ENCODE measurements at places on chromosomes 5 and 9.

GRCh38 chr9:87181670-87182069 lies 234.4 kb upstream of the GAS1 start:
- no peak for DNase-seq

DNA sequence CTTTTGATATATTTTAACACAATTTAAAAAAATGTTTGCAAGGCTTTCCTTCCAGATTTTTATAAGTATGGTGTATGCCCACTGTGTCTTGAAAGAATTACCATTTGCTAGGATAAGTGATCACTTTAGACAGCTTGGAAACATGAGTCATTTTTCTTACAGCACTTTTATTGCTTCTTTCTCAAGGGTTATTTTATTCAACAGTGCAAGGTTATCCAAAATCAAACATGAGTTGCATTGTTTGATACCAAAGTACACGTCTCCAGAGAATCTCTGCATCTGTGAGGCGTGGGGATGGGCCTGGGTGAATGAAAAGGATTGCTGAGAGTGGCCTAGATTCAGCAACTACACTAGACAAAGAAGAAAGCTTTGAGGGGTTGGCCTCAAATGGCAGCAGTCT lies 329.6 kb downstream of the ADAMTS6 start:
- DNase-seq = no peak

DNA sequence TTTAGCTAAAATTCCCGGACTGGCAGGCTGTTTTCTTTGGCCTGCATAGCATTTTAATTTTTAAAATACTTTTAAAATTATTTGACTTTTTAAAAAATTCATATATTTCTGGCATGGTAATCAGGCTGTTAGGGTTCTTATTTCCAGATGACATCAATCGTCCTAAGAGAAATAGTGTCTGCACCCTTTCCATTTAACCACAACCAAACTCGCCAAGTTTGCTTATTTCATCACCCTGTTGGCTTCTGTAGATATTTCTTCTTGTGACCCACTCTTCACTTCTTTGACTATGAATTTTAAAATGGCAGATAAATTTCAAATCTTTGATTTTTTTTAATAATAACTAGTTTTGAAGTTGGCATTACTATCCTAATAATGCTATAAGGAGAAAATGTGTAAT lies 675.7 kb upstream of the FTMT start:
- no peak for DNase-seq

GRCh38 chr5:154482528-154483449 lies 4.8 kb upstream of the HAND1 start:
- no peak for DNase-seq

- no peak for DNase-seq
These were observed 9.0 kb upstream of the FAF2 start for GRCh38 chr5:176438959-176439757.

- DNase-seq = no peak
These were observed 55.3 kb downstream of the SPEF2 start for GRCh38 chr5:35672995-35673394.

DNA sequence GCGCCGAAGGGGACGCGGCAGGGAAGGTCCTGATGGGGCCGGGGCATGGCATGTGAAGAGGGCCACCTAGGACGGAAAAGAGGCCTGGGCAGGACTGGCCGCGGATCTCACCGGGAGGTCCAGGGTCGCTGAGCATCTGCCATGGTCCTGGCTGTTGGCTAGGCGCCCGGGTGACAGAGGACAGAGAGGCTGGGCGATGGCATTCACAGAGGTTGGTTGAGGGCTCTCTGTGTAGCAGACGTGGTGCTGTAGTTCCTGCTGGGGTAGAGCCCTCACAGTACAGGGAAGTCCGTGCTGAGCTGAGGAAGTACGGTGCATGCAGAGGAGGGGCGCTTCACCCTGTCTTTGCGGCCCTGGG lies 427 bp downstream of the PCYOX1L start:
- DNase-seq = no peak

- DNase-seq = no peak
These were observed 20.5 kb upstream of the ARHGEF28 start for GRCh38 chr5:73605223-73606087.

DNA sequence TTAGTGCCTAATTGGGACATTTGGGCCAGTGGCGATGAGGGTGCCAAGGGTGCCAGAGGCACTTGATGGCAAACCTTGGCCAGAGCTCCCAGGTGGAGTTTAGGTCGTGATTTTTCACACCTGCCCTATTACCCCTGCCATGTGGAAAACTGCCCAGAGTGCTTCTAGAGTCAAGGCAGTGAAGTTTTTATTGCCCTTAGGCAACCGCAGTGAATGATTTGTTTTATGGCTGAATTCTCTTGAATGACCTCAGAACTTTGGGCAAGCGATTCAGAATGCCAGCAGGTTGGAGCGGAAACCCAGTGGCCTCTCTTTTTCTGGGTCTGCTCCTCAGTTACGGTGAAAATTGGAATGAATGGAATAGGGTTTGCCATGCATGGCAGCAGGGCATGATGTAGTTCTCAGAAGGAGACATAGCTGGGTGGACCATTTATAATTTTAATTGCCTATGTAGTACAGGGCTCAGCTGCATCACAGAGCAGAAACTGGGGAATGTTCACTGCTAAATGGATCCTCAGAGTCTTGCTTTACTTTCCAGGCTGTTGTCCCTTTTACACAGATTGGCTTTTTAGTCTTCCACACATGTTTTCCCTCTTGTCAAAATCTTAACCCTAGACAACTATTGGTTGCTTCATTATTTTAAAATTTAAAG lies 820.0 kb upstream of the SEMA6A start:
- DNase-seq = no peak

DNA sequence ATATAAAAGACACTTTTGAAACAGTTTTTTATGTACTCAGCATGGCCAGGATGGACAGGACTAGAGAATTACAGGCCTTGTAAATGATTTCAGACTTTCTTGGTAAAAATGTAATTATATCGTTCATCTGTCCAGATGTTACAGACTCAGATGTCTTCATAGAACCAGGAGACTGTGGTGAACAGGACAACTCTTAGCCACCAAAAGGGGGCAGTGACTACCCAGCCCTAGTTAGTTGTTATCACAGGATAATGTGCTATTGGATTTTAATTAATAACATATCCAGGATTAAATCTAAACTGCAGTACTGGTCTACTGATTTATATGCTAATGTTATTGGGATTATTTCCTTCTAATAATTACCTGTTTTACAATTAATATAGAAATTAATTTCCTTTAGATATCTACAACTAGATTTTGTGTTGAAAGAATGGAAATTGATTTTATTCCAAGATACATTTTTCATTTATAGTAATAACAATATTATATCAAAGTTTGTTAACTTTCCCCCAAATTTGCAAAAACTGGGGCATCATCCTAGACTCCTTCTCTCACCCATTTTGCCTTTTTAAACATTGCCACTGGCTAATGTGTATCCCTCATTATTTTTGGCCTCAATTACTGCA lies 99.4 kb downstream of the MTREX start:
- DNase-seq = peak; percentile 60

- peak; percentile 30 for DNase-seq
These were observed 446 bp downstream of the FBXL17 start for GRCh38 chr5:108381350-108381953.

DNA sequence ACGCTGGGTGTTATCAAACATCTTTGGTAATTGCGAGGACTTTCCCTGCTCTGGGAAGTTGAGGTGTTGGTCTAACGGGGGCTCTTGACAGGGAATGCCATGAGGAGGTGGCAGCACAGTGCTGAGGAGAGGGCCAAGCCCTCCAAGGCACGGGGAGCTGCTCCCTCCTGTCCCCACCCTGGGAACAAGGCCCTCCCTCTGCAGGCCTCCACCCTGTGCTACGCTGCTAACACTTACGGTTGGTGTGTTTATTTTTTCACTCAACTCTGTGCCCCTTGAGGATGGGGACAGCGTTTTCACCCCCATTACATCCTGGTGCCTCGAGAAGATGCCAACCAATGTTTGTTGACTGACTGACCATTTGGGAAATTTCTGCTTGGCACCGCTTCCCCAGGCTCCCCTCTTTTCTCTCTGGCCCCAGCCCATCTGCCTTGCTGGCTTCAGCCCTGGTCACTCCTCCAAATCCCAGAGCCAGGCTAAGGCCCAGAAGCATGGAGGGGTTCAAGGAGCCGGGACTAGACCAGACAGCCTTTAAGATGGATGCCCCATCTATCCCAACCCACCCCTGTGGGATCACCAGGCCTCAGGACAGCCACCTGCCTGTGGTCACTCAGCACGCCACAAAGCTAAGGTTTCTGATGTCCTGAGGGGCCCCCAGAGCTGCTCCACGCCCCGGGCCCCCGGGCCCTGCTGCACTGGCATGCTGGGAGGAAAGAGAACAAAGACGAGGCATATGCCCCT lies 125.7 kb downstream of the BARX1 start:
- DNase-seq = no peak

GRCh38 chr9:123131993-123132392 lies 98.5 kb downstream of the GPR21 start:
- DNase-seq = no peak

GRCh38 chr9:137042751-137043727 lies 2.9 kb downstream of the NPDC1 start:
- no peak for DNase-seq

- DNase-seq = peak; percentile 96
These were observed 434.7 kb downstream of the DTWD2 start for GRCh38 chr5:118553662-118554061.

GRCh38 chr5:135340568-135340967 lies 58.5 kb downstream of the MACROH2A1 start:
- no peak for DNase-seq

DNA sequence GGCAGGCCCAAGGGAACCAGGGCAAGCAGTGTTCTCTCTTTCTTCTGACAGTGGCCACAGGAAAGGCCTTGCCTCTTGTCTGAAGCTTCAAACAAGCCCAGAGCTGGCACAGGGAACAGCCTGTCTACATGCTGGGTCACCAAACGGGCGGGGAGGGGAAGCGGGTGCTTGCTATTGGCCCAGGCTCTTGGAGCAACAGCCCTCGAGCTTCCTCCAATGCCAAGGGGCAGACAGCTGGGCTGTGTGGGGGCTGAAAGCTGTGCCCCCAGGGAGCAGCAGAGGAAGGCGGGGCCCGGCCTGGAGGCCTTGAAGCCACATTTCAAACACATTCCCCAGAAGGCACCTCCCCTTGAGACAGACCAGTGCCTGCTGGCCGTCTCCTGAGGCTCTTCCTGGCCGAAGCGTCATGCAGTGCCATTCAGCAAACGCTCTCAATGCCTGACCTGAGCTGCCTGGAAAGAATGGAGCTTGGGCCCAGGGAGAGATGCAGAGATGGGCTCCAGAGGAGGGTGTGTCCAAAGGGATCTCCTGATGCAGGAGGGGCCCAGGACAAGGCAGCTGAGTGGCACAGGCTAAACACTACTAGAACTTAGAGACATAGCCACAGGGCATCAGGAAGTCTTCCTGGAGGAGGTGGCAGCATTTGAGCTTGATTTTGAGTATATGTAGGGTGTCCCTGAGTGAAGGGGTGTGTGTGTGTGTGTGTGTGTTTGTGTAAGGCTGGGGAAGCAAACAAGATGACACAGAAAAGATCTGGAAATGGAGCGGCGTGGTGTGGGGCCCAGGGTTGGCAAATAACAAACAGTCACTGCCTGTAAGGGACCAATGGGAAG lies 2.5 kb downstream of the FIBCD1 start:
- DNase-seq = peak; percentile 26

GRCh38 chr9:124574534-124575375 lies 67.6 kb upstream of the NR5A1 start:
- no peak for DNase-seq

DNA sequence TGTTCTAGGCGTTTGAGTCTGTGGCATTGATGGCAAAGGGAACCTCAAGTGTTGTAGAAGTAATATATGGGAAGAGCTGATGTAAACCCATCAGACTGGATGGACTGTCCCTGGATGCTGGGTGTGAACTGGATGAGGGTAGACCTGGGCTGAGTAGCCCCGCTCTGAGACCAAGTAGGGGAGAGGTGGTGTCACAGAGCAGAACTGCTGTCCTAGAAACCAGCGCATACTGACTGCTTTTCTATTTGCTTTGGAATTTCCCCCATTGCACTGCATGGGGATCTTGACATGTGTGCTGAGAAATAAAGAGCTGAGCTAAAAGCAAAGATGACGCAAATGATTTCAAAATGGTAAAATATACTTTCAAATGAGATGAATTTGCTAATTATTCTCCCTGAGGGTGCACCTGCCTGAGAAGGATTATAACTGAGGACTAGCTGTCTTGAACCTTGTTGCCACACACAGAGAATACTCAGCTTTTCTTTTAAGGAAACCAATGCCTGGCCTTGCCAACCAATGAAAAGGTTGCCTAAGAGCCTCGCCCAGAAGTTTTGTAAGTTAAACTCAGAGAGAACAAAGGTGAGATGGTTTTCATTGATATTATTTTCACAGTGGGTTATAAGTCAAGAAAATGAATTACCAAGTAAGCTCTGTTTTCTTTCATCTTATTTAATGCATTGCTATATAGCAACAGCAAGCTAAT lies 44.8 kb downstream of the NIM1K start:
- DNase-seq = no peak

DNA sequence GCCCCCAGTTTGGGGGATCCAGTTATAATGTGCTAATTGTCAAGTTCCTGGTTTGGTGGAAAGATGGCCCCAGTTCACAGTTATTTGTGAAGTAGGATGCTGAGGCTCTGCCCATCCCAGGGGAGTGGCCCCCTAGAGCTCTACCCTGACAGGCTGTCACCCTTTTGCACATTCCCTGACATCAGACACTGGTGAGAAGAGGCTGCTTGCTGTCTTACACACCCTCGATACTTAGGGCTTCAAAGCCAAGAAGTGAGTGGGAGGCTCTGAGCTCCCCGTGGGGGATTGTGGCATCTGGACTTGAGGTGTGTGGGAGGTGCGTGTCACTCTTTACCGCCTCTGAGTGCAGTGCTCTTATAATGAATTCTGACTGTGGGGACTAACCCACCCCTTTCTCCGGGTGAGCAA lies 168.5 kb downstream of the DOCK2 start:
- DNase-seq = no peak

GRCh38 chr5:18394443-18394804 lies 760.2 kb downstream of the TAF11L14 start:
- DNase-seq = no peak

GRCh38 chr5:91140657-91141056 lies 242.5 kb downstream of the ARRDC3 start:
- DNase-seq = no peak

GRCh38 chr5:154291917-154292316 lies 101.4 kb downstream of the GALNT10 start:
- DNase-seq = no peak

DNA sequence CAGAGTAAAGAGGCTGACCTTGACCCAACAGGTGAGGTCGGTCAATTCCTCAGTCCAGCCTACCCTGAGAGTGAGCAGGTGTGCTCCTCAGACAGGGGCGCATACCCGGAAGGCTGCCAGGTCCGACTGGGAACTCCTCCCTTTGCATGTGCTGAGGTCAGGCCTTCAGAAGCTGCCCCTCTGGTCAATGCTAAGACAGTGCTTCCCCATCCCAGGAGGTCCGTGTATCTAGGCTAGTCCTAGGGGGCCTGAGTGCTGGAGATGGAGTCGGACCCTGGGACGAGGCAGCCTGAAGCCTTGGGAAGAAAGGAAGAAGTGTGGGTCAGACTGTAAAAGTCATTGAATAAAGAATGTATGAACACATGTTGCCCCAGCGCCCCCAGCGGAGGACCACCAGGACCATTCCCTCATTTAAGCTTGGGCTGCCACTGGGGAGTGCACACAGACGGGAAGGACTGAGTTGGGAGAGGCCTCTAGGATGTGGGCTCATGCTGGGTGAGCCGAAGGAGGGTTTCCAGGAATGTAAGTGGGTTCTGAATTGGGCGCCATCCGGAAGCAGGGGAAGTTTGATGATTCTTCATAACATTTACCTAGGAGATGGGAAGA lies 41.0 kb upstream of the GFPT2 start:
- DNase-seq = no peak

Measured in fibroblast of the conjunctiva (primary cell).